ENCODE measurements at places on chromosomes 16 and 17.

DNA sequence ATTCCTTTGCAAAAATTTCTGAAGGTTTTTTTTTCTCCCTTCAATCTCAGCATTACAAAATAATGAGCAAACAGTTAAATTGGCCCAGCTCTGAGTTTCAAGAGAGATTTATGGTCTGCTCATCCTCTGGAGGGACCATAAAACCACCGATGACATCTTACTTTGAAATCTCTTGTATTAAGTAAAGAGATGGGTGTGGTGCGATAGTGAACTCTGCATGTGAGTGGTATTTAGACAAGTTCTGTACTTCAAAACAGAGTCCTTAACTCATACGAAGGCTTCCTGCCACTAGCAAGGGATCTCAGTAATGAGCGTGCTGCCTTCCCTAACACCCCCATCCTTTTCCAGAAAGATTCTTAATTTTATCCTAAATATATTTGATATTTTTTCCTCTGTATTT lies 2.1 kb downstream of the FAM20A start:
- no peak for DNase-seq

GRCh38 chr16:73051226-73051625 lies 3.3 kb upstream of the ZFHX3 start:
- no peak for DNase-seq

DNA sequence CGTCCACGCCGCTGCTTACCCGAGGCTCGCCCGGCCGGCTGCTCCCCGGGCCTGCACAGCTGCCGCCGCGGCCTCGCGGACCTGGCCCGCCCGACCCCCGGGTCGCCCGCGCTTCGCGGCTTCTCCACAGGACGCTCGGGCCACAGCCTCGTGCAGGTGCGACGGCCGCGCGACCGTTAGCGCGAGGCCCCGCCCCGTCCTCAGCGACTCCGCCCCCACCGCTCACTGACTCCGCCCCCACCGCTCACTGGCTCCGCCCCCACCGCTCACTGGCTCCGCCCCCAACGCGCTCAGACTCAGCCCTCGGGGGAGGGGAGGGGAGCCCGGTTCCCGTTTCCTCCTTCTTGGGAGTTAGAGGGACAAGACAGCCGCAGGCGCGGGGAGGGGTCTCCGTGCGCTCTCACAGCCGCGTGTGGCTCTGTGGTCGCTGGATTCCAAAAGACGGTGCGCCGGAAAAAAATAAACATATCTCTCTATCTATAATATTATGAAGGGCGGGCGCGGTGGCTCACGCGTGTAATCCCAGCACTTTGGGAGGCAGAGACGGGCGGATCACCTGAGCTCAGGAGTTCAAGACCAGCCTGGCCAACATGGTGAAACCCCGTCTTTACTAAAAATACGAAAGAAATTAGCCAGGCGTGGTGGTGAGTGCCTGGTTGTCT lies at the start of gene MEIOB:
Gene MEIOB, minus strand, starts transcription at position 191 of the 662 bp plus-strand sequence. CDS start 3,989 bp downstream, outside the sequence.
- no peak for DNase-seq

GRCh38 chr16:52976539-52977167 lies 76.0 kb downstream of the CHD9NB start:
- no peak for DNase-seq

- DNase-seq: no peak
Measured at GRCh38 chr17:81239714-81240555, 817 bp downstream of the NDUFAF8 start.

GRCh38 chr16:73217654-73218053 lies 169.7 kb upstream of the ZFHX3 start:
- no peak for DNase-seq

GRCh38 chr17:77892469-77893143 lies 65.9 kb upstream of the TNRC6C start:
- DNase-seq: no peak

DNA sequence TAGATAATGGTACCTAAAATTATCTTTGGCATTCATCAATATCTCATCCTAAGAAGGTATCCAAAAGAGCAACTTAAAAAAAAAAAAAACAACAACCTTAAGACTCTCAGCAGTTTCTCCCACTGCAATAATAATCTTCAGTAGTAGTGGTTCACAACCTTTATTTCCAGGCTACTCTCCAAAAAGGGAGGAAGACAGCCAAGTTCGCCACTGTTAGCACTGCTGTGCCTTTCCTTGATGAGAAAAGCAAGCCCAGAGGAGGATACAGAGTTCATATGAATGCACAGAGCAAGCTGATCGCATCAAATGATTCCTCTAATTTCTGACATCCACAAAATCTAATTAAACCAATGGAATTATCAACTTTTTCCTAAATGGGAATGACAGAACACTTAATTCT lies 199.4 kb downstream of the AATF start:
- no peak for DNase-seq

DNA sequence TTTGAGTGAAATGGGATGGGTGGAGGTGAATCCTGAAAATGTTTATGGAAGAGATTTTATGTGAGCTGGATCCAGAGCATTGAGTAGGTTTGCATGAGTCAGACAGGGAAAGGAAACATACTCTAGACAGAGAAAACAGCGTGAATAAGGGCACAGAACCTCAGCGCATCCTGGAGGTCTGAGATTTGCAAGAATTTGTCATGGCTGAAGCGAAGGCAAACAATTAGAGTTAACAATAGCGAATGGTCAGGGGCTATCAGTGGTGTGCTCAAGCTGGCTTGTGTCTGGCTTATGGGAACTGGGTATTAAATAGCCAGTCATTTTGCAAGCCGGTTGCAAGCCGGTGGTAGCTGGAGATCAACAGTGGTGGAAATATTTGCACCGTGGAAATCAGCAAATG lies 36.4 kb downstream of the MAP2K6 start:
- no peak for DNase-seq

- no peak for DNase-seq
Measured at GRCh38 chr17:49748791-49749190, 15.1 kb downstream of the FAM117A start.

- DNase-seq: no peak
Measured at GRCh38 chr16:58026705-58027160, 1.2 kb downstream of the MMP15 start.

GRCh38 chr16:14232106-14232864 lies 161.2 kb downstream of the MRTFB start:
- no peak for DNase-seq

DNA sequence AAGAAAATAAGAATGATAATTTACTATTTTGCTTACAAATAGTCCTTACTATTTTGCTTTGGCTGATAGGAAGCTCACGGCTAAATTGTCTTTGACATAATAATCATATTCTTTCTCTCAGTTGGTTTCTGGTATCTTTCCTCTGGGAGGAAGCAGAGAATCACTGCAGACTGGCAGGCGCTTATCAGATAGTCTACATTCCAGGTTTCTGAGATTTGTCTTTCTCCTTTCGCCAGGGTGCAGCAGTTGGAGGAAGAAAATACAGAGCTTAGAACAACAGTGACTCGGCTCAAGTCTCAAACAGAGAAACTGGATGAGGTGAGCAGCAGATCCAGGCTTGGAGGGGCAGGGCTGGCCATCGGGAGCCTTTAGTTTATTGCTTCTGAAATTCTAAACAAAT lies 136.1 kb downstream of the RAB11FIP4 start:
- no peak for DNase-seq

GRCh38 chr17:75078284-75079022 lies 9.3 kb upstream of the SLC16A5 start:
- DNase-seq: no peak

- DNase-seq: no peak
Measured at GRCh38 chr17:79049821-79050220, 24.8 kb upstream of the ENGASE start.

- no peak for DNase-seq
Measured at GRCh38 chr17:54807331-54807730, 93.3 kb upstream of the TOM1L1 start.

DNA sequence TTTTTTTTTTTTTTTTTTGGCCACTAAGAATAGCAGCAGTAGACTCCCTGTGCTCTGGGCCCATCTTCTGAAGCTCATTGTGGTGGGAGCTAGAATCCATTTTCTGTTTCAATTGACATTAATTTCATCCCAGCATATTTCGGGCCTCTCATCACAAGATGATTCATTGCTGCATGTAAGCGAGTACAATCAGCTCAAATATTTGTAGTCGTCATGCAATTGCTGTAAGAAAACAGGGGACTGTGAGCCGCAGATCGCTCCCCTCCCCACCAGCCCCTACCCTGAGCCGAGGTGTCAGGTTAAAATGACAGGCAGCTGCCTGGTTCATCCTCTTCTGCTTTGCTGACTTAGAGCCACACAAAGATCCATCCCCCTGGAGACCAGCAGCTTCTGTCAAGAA lies 358.8 kb upstream of the CDH5 start:
- no peak for DNase-seq

DNA sequence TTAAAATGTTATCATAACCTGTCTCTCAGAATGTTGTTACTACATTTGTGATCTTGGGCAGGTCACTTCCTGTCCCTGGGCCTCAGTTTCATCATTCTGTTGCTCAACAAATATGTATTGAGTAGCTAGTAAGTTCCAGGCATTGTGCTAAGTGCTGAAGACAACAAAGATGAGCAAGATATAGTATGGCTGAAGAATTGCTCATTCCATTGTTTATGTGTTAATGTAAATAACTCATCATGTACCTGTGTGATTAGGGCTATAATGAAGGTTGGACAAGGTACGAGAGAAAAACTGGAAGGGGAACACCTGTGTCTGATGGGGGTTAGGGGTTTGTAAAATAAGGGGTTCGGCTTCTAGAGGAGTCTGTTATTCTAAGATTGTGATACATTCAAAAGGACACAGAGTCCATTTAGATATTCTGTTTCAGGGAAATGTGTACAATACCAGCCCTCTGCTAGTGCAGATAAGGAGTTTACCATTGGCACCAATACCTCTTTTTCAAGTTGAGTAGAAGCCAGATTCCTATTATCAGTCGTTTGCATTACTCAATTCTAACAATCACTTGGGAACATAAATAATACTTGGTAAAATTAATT lies 20.0 kb downstream of the TUBG1 start:
- no peak for DNase-seq

Measured in D721Med (cell line).